Muscle of arm (tissue), 14 donors: ENCODE measurements at places on chromosomes 1 and 21. TPM values are rescaled to one million over a fixed set of nuclear protein-coding genes. Genes with fewer than 3 reads are reported as not detected.

Gene SPATC1L
- 18.6 TPM for polyA plus RNA-seq

Gene CHI3L2
- polyA plus RNA-seq: not detected

Gene PTPN22
- polyA plus RNA-seq: 0.30 TPM

DNA sequence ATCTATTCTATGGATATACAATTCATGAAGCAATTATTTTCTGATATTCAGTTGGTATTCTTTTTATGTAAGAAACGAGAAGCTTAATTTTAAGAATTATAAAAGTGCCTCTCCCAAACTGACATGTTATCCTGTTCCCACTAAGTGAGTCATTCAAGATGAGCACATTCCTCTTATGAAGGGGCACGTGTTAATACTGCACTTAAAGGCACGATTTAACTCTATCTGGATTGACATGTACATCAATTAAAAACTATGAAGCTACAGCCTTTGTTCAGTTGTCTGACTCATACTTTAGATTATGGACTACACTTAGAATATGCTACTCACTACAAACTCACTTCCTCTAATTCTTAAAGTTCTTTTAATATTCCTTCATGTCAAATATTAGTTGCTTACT is 111.6 kb downstream of the CYYR1 start:
- no peak for DNase-seq

DNA sequence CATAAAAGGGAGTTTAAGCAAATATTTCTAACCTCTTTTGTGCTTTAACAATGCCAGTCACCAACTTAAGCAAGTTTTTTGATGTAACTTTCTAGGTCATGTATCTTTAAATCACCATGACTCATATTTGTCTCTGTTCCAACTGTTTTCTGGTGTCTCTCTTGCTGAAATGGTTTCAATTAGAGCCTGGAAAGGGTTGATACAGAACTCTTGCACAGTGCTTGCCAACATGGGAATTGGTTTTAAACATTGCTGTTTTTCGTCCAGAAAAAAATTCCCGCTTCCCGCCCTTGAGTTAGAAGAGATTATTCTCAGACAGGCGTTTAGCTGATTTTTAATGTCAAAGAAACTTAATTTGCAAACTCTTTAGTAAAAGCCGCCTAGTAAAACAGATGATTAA is 46.4 kb upstream of the SLC22A15 start:
- DNase-seq: peak; percentile 53

DNA sequence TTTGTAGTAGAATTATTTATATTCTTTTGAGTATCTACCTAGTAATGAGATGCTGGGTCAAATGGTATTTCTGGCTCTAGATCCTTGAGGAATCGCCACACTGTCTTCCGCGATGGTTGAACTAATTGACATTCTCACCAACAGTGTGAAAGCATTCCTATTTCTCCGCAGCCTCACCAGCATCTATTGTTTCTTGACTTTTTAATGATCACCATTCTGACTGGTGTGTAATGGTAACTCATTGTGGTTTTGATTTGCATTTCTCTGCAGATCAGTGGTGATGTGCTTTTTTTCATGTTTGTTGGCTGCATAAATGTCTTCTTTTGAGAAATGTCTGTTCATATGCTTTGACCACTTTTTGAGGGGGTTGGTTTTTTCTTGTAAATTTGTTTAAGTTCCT is 15.3 kb upstream of the IL23R start:
- DNase-seq: no peak

DNA sequence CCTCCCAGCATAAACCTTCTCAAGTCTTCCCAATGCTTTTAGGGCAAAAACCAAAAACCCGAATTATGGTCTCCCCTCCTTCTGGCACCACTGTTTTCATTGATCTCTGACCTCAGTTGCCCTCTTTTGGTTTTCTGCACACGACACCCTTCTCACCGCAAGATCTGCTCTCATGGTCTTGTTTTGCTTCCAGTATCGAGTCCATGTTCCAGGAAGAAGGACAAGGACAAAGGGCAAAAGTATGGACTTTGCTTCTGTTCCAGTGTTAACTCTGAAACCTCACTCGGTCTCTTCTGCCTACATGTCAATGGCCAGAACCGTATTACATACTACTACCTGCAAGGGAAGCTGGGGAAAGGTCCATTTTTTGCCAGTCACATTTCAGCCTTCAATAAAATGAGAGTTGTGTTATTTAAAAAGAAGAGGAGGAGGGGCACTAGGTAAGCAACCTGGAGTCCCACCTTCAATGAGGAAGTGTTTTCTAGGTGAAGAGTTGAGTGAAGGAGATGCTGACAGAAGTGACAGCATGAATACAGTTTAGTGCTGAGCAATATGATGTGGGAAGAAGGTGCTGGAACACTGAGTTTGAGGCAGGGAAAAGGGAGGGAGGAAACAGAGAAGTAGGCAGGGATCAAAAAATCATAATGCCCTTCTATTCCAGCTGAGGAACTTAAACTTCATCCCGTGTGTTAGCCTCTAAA is 183.4 kb downstream of the FGGY start:
- no peak for DNase-seq

DNA sequence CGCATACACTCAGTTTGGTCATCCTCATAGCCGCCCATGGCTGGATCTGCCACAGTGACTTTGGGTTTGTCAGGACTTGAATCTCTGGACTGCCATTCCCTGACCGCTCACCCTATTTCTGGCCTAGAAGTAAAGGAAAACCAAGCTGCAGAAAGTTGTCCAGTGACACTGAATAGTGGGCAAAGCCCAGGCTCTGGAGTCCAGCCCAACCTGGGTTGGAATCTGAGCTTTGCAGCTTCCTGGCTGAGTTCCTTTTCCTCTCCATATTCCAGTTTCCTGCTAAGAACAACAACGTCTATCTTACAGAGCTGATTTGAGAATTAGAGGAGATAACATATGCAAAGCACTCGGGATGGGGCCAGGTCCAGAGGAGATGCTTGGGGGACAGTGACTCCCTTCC is 15.6 kb upstream of the EIF4G3 start:
- no peak for DNase-seq

Gene NHLH1
- polyA plus RNA-seq: 0.32 TPM

Gene HRNR
- 0.05 TPM for polyA plus RNA-seq

- no peak for DNase-seq
Measured at GRCh38 chr1:43545695-43546387, 15.2 kb downstream of the PTPRF start.

Gene ITLN1
- 29.3 TPM for polyA plus RNA-seq

DNA sequence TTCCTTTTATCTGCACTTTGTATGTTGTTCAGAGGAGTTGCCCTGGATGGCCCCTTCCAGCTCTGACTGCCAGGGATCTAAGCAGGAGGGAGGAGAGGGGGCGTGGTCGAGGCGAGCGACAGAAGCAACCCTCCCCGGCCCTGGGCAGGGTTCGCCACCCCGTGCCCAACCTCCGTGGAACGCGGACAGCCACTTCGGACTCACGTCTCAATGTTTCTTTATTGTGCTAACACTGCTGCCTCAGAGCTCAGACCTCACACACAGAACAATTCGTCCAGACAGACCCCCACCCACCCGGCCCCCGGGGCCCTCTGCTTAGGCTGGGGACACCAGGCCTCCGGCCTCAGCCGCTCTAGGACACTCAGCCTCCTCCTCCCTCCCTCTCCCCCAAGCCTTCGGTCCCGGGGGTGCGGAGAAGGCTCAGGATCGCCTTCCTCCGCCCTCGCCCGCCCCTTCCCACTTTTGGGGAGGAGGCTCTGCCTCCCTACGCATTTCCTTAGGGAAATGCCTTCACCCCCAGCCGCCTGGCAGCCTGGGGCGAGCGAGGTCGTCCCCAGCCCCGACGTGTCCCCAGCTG is 8.3 kb downstream of the VSIG8 start:
- peak; percentile 57 for DNase-seq

DNA sequence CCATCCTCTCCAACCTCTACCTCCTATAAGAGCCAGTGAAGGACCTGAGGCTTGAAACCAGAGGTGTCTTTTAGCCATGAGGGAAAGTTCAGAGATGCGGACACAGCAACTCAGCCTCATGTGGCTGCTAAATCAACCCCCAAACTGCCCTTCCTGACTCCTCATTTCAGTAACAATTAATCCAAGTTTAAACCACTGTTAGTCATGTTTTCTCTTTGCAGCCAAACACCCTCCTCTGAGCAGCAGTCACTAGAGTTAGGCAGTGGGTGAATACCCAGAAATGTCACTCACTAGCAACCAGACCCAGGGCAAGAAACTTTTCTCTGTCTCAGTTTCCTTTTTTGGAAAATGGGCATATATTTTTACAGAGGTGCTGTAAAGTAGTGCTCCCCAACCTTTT is 71.2 kb downstream of the KCNJ15 start:
- DNase-seq: no peak

Gene TFB2M
- polyA plus RNA-seq: 15.7 TPM

DNA sequence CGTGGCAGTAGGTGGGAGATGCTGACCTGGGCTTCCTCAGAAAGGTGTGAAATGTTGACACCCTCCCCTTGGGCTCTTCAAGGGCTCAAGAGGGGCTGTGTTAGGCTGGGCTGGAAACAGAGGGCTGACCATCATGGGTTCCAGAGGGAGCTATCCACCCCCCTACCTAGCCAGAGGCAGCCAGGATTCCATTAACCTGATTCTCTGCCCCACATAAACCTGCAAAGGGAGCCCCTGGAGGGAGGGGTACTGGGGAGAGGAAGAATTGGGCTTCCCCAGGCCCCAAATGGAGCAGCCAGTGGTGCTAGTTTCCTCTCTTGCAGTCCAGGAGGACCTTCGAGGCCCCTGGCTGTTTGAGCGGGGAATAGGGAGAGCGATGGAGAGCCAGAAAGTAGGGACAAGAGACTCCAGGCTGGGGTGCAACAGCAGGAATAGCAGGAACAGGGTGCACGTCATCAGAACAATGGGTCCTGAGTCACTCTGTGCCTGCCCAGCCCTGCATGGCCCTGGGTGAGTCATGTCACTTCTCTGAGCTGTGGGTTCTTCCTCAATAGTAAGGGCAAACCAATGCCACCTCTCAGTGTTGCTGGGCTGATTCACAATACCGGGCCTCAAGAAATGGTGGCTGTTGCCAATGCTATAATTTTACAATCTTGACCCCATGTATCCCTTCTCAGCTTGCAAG is 121.2 kb downstream of the EPHB2 start:
- no peak for DNase-seq

- DNase-seq: peak; percentile 69
Measured at GRCh38 chr1:109263597-109264378, 14.4 kb downstream of the CELSR2 start.

GRCh38 chr1:111499026-111499785 is 4.2 kb downstream of the ADORA3 start:
- no peak for DNase-seq

DNA sequence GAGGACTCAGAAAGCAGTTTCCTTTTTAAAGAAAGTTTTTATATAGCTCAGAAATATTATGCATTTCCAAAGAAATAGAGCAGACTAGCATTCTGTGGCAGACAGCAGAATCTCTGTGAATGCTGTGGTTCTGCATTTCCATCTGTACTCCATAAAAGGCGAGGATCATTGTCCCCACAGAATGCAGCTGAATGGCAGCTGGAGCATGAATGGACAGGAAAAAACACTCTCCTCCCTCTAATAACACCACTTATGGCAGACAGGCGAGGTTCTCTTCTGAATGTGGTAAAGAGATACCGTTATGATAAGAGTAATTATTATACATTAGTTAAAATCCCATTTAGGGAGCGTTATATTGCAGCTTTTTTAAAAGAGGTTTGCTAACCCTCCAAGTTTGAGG is 81.4 kb upstream of the WLS start:
- DNase-seq: peak; percentile 18

- no peak for DNase-seq
Measured at GRCh38 chr21:15004721-15005370, 60.0 kb downstream of the NRIP1 start.

Gene LCE3D
- not detected for polyA plus RNA-seq

DNA sequence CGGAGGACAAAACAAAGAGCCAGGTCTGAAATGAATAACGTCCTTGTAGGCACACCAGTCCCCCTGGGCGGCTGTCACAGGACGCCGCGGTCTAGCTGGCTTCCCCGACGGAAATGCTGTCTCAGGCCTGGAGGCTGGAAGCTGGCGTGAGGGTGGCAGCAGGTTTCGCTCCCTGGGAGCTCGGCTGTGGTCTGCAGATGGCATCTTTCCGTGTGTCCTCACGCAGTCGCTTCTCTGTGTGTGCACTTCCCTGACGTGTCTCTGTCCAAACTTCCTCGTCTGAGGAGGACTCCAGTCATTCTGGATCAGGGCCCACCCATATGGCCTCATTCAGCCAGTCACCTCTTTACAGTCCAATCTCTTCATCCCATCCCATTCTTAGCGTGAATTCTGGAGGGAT is 14.2 kb downstream of the TNFRSF14 start:
- no peak for DNase-seq

DNA sequence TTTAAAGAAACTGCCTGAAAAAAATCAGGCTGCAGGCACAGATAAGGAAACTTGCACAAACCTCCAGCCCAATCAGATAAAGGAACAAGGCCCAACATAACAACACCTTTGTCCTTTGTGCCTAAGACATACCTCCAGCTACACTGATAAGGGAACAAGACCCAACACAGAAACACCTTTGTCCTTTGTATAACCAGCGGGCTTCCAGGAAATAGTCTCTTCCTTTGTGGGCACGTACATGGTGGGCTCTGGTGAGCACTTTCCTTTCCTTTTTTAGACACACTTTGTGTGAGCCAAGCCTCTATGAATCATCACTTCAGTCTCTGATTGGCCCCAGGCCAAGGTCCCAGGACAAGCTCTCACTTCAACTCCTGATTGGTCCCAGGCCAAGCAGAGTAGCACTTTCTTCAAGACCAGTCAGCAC is 23.6 kb downstream of the ZNF670 start:
- no peak for DNase-seq

DNA sequence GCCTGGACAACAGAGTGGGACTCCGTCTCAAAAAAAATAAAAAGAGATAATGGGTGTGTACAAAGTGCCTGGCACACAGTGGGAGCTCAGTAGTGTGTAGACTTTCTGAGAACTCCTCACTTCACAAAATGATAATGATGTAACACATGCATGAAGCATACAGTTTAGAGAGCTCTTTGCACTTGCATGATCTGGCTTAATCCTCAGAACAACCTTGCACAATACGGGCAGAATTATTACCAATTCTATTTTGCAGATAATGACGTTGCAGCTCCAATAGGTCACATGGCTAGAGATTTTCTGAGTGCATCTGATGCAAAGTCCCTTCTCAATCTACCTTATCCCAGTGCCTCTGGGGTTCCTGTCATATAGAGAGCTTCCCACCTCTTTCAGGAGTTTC is 71.4 kb downstream of the CD247 start:
- no peak for DNase-seq

DNA sequence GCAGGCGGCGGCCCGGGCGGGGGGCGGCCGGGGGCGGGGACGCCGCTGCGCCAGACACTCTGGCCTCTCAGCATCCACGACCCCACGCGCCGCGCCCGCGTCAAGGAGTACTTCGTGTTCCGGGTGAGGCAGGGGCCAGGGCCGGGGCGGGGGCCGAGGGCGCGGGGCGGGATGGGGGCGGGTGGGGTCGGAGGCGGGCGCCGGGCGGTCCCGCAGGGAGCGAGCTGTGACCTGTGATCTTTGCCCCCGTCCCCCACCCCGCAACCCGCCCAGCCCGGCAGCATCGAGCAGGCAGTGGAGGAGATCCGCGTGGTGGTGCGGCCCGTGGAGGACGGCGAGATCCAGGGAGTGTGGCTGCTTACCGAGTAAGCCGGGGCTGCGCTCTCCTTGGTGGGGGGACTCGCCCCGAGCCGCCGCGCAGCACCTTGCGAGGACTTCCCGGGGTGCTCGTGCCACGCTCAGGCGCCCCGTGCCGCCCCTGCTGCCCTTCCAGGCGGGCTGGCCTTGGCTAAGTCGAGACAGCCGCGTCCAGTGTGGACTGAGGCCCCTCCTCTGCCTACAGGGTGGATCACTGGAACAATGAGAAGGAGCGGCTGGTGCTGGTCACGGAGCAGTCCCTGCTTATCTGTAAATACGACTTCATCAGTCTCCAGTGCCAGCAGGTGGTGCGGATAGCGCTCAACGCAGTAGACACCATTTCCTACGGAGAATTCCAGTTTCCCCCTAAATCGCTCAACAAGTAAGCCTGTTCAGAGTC is 514 bp downstream of the TPRG1L start:
- no peak for DNase-seq
